ENCODE measurements at places on chromosomes 11 and 22.

DNA sequence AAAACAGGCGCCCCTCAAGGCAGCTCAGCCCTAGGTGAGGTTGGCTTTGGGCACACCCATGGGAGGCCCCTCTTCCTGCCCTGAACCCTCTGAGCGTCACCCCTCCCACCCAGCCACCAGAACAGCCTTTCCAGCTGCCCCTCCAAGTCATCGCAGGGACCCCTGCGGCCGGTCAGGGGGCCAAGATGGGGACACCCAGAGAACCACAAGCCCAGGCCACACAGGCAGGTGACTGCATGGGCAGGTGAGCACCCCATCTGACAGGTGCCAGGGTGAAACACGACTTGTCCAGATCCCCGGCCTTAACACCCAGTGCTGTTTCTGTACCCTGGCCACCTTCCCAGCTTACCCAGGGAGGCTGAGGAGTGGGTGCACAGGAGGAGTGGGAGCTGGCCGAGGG is 24.6 kb upstream of the GRAMD4 start:
- no peak for DNase-seq

GRCh38 chr22:26762503-26763472 is 105.4 kb downstream of the MIAT start:
- DNase-seq = no peak

- DNase-seq = peak; percentile 60
These were observed 48.4 kb upstream of the EED start for GRCh38 chr11:86196085-86196696.

DNA sequence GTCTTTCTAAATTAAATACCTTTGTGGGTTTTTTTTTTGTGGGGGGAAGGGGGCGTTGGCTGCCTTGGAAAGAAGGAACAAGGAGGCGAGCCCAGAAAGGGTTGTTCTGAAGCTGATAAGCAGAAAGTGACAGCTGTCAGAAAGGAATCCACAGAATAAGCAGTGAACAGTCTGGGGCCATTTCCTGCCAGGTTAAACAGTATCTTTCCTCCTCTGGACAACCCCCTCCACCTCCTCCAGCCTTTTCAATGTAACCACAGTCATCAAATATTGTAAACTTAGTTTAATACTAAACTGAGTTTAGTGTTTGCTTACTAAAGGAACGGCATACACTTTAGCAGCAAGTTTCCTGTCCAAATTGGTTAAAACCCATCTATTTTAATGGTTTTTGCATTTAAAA is 271.2 kb upstream of the SYN3 start:
- no peak for DNase-seq

GRCh38 chr11:44308256-44308922 is 1.6 kb downstream of the ALX4 start:
- no peak for DNase-seq

DNA sequence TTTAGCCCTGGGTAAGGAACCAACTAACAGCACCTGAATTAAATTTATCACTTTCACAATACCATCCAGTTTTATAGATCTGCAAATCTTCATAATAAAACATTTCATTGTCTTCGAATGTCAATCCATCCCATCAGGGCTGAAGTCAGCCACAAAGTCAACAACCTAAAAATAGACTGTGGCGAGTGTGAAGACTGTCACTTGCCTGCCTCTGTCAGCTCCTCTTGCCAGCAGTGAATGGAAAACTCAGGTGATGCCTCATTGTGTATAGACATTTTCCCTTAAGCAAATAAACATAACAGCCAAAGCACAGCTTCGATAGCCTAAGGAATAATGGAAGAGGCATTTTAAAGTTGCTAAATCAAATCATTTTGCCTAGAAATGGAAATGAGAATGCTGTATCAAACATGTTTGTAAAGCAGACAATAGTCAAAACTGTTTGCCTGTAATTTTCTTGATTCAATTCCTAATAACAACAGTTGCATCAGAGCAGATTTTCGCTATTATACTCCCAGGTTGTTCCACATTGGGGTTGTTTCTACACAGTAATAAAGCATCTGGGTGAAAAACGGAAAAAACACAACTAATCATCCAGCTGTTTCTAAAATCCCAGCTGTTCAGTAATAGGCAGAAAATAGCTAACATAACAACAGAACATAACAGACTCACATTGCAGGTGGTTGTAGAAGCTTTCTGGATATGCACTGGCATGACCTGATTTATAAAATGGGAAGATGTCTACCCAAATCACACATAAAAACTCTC is 15.7 kb downstream of the KCNA4 start:
- DNase-seq = no peak

DNA sequence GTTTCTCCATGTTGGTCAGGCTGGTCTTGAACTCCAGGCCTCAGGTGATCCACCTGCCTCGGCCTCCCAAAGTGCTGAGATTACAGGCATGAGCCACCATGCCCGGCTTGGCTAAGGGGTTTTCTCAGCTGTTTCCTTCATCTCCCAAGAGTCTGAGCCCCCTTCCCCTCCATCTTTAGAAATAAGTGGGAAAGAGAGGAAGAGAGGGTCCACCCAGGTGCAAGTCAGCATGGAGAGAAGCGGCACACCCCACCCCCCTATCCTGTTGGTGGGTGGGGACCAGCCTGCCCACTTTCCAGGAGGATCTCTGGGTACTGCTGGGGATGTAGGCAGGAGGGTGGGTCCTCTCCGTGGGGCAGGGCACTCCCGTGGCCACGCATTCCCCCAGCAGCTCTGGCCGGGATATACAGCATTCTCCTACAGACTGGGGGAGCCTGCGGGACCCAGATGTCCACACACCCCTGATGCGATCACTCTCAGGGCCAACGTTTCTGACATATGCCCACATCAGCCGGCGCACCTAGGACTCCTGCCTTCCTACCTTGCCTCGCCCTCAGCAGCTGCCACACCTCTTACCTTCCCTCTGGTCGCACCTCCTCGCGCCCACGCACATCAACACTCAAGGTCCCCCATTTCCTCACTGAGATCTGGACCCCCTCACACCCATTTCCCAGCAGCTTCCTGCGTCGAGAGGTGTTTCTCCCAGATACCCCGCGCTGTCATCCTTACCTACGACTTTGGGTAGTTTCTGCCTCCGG is 8.9 kb downstream of the SCARF2 start:
- DNase-seq = no peak

- peak; percentile 49 for DNase-seq
These were observed 123.4 kb upstream of the OR9Q1 start for GRCh38 chr11:57900320-57900719.

DNA sequence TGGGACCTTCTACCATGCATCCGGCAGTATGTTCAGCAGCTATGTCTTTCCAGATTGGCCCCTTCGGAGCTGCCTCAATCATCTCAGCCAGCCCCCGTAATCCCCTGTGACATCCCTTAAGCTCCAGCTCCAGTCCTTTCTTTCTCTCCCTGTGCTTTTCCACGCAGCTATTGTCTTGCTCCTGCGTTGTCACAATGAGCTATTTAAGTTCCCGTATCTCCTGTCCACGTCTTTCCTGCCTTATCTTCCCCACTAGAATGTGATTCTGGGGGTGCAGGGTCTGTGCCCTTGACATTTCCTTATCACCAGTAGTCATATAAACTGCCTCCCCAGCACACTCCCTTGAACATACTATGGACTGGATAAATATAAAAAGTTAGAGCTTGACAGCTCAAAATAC is 5.1 kb upstream of the ETS1 start:
- no peak for DNase-seq

- no peak for DNase-seq
These were observed 118.6 kb downstream of the HIPK3 start for GRCh38 chr11:33375688-33376311.

DNA sequence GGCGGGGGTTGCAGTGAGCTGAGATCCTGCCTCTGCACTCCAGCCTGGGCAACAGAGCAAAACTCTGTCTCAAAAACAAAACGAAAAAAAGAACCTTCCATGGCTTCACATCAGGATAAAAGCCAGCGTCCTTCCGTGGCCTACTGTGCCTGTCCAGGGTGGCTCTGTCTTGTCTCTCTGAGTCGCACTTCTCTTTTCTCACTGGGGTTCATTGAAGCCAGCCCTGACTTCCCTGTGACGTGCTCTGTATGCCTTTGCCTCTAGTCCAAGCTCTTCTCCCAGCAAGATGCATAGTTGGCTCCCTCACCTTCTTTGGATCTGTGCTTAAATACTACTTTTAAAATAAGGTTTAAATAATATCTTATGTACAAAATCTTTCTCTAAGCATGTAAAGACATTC is 11.6 kb downstream of the ATXN10 start:
- no peak for DNase-seq

DNA sequence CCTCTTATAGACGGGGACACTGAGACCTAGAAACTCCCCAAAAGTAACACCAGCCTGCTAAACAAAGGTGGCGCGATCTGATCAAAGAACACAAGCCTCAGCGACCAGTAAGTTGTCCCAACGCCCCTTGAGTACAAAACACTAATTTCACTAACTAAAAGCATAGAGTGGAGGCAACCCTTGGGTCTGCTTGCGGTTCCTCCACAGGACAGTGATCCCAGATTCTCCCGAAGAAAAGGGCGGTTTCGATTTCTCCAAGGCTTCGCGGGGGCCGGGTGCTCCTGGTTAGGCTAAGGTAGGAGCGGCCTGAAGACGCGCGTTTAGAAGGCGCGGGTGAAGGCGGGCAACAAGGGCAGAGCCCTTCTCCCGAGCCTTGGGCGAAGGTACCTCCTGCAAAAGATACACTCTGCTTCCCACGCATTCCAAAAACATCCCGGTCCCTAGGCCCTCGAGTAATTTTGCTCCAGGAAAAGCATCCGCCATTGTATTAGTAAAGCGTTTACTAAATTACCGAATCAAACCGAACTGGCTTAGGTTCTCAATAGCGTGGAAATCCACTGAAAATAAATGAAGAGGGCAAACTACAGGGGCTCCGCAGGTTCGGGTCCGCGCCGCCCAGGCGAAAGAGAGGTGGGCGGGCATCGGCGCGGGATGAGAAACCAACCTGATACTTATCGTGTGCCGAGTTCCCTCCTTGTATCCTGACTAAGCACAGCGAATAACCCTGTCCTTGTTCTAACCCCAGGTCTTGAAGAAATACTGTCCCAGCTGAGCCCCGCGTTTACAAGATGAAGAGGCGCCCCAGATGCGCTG is 2.0 kb downstream of the WT1 start:
- DNase-seq = no peak

Measured in HT-29 (cell line).